CD4-positive, alpha-beta T cell treated with Interferon alpha-2 for 1 hour (primary cell): ENCODE measurements at places on chromosomes 6 and 20.

GRCh38 chr6:129852257-129852858 lies 8.8 kb downstream of the TMEM244 start:
- DNase-seq, result no peak

DNA sequence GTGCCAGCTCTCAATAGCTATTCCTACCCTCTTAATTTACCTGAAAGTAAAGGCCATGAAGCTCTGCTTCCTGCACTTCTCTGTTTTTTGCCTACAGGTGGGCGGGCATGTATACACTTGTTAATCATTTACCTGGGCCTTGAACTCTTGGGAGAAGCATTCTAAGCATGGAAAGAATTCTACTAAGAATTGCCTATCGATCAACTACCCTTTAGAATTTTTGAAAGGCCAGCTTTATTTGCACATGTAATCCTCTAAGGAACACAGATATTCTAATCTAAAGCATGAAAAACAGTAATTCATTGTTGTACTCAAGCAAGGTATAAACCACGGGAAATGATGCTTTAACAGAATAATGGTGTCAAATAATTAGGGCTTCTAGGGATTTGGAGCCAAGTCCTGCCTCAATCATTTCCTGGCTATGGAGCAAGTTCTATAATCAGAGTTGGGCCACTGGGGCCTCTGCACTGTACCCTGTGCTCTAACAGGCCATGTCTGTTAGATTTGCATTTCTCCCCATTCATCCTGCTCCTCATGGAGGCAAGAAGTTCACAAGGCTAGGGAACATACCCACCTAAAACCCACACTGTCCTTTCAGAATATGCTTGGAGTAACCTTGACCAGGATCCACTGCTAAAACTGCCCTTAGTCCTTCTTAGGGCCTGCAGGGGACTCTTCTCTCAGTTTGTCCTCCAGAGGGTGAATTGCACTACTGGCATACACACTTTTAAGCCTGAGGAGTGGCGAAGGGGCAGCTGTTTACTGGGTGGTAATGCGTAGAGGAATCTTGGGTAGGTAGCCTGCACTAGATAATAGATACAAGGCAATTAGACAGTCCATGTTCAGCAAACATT lies 276.4 kb upstream of the JAG1 start:
- DNase-seq, result no peak

GRCh38 chr6:49564552-49564951 lies 14.1 kb downstream of the C6orf141 start:
- no peak for DNase-seq

- DNase-seq, result no peak
These were observed 162.1 kb upstream of the ZNF337 start for GRCh38 chr20:25858495-25859425.

GRCh38 chr6:77457720-77458349 lies 5.5 kb downstream of the HTR1B start:
- DNase-seq, result no peak

DNA sequence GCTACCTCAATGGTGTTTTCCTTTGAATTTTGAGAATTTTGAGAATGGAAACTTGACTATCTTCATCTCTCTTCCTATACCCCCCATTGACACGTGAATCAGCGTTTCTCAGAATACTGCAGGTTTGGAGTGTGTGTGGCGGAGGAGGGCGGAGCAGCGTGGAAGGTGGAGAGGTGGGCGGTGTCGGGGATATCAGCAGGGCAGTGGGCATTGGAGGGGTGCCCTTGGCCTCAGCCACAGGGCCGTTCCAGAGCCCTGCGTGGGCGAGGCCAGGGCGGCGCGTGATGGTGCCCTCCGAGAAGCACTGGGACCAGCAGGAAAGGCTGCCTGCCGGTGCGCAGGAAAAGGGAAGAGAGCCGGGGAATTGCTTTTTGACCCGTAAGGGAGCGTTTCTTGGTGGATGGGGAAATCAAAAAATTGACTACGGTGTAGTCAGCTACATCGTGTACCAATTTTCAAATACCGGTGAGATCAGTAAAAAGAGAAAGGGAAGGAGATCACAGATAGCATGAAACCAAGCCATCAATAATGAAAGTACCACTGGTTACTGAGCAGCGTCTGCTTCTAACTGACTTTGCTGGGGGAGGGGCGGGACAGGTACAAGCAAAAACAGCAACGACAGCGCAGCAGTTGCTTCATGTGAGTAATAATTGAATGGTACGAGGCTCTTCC lies 82.7 kb upstream of the DUSP22 start:
- peak; percentile 56 for DNase-seq

DNA sequence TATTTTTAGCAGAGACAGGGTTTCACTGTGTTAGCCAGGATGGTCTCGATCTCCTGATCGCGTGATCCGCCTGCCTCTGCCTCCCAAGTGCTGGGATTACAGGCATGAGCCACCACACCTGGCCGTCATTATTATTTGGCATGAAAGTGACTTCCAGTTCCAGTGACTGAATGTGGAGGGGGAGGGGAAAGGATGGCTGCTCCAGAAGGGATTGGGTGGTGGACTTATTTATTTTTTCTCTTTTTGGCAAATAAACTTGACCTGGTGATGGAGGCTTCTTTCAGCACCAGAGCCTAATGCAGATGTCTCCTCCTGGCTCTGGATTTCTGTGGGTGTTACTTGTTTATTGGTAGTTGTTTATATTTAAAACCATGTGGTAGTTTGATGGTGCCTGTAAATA lies 16.9 kb upstream of the SLC22A23 start:
- no peak for DNase-seq

DNA sequence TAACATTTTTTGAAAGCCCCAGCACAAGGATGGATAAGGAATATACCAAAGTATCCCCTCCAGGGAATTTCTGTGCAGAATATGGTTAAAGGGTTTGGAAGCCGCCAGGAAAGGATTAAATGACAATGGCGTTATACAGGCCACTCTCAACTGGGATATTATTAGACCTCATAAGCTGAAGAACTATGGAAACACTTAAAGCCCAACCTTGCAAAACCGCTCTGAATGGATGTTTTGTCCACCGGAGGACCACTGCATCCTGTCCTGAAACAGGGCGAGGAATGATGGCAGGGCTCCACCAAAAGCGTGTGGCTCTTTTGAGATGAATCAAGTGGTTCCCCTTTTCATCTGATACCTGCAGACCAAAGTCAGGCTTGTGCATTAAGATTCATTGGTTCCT lies 32.4 kb downstream of the NFATC2 start:
- no peak for DNase-seq

GRCh38 chr6:57072108-57072507 lies 17.9 kb upstream of the ZNF451 start:
- no peak for DNase-seq

- no peak for DNase-seq
These were observed 10.7 kb downstream of the HLA-A start for GRCh38 chr6:29953001-29953441.

DNA sequence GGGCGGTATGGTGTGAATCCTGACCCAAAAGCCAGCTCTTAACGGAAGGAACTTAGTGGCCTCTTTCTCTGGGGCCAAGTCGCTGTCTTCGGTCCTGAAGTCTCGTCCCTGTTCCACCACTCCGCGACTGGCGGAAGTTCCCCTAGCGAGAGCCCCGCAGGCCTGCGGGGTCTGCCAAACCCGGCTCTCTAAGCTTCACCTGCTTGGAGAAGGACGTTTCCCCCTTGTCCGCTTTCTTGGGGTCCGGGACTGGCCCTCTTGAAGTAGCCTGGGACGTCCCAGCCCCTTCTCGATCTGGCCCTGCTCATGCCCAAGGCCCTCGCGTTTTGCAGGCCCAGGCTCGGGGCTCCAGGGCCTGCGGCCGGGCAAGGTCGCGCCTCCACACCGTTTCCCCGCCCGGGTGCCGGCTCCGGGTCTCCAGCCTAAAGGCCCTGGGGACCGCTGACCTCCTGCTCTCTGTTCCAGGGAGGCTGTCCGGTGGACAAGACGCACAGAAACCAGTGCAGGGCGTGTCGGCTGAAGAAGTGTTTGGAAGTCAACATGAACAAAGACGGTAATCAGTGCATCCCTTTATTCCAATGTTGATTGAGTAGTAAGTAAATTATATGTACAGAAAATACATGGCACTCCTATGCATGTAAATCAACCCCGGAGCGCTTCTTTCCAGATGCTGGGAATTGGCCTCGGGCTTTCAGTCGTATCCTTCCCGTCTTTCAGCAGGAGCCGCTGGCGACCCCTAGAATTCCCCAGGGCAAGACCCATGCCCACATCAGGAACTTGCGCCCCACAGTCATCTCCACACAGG lies 8.8 kb downstream of the NR2E1 start:
- no peak for DNase-seq

GRCh38 chr6:107493158-107494057 lies 3.5 kb downstream of the SOBP start:
- no peak for DNase-seq

DNA sequence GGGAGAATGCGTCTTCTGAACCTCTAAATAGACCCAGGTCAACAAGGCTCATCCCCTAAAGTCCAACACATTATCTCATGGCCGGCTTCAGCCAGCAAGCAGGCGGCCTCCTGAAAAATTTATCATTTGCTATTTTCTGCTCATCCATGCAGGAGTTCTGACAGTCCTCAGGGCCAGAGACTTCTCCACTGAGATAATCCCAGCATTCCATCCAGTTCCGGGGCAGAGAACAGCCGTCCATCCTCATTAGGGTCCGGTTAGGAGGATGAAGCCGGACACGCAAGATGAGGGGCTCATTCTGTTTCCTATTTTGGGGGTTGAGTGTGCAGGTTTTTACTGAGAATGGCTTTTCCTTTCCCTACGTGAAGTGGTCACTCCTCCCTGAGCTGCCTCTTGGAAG lies 258.1 kb downstream of the PREX1 start:
- DNase-seq, result no peak

GRCh38 chr6:150592377-150592995 lies 7.2 kb upstream of the PLEKHG1 start:
- DNase-seq, result no peak

GRCh38 chr6:132733283-132733682 lies 19.4 kb upstream of the VNN1 start:
- DNase-seq, result no peak

- no peak for DNase-seq
These were observed 37.7 kb downstream of the LY86 start for GRCh38 chr6:6626187-6626586.

DNA sequence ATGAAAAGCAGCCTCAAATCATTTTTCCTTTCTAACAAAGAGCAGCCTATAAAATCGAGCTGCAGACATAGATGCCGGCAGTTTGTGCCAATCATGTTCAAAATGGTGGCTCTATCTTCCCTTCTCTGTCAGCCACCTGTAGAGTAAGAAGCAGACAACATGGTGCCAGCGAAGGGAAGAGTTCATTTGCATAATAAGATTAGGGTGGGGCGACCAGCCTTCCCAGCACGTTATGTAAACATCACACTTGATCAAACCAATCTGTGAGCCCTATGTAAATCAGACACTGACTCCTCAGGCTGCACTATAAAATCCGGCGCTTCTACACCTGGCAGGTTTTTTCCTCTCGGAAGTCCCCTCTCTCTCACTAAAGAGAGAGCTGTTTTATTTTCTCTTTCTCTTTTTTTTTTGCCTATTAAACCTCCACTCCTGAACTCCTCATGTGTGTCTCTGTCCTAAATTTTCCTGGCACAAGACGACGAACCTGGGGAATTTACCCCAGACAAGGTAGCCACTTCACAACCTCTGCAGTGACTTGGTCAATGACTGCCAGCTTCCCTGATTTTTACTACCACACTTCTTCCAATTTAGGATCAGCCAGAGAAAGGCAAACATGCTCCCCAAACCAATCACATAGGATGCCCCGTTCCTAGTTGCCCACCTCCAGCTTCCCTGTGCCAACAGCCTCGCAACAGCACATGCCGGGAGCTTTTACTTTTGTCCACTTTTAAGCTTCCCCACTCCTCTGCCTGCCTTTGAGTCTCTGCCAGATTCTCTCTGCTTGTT lies 12.9 kb downstream of the TPMT start:
- DNase-seq, result no peak

DNA sequence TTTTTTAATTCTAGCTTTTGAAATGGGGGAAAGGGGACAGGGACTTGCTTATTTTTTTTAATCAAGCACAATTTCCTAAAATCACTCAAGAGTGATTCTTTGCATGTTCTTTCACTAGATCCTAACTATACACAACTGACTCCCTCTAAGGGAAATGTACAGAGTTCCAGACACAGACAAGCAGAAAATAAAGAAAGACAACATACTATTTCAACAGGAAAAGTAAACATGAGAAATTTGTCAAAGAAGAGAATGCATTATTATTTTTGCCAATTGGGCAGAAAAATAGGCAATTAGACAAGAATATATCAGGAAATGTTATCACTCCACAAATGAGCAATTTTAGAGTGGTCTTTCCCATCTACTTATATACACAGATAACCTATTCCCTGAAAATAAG lies 128.2 kb downstream of the RNGTT start:
- no peak for DNase-seq

DNA sequence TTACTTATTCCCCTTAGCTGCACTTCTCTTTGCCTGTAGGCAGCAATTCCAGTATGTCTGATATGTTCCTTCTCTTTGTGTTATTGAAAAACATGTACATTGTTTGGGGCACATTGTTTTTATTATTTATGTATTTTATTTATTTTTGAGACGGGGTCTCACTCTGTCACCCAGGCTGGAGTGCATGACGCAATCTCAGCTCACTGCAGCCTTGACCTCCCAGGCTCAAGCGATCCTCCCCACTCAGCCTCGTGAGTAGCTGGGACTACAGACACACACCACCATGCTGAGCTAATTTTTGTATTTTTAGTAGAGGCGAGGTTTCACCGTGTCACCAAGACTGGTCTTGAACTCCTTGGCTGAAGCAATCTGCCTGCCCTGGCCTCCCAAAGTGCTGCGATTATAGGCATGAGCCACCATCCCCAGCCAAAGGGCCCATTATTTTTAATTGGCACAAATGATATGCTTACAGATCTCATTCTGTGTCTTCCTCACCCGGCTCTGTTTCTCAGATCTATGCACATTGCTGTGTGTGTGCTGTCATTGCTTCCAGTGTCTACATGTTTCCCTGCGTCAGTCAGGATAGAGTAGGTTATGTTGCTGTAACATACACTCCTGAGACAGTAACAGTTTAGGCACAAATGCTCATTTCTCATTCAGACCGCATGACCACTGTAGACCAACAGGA lies 54.1 kb upstream of the NELFCD start:
- no peak for DNase-seq

- no peak for DNase-seq
These were observed 232.2 kb downstream of the ERMARD start for GRCh38 chr6:169983651-169984050.

GRCh38 chr20:43014206-43014605 lies 175.5 kb downstream of the PTPRT start:
- no peak for DNase-seq

- no peak for DNase-seq
These were observed 72.1 kb downstream of the LYRM4 start for GRCh38 chr6:5188646-5189045.
